ENCODE measurements at places on chromosomes 2 and 18.

GRCh38 chr2:168212866-168213265, 34.5 kb downstream of the STK39 start:
- DNase-seq: no peak

- DNase-seq: no peak
Measured at GRCh38 chr2:101430156-101430555, 42.9 kb upstream of the CREG2 start.

DNA sequence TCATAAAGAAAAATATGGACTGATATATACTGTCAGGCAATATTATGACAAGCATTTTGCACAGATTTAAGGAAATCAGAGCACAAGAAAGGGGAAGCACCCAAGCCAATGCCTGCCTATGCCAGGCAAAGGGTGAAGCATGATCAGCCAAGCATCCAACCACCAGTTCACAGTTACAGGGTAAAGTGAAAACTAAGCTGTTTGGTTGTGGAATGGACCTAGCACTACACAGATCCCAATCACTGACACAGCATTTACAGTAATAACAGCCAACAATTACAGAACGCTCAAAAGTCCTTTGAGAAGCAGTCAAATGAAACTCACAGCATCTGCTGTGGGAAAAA, 90.3 kb downstream of the SP3 start:
- no peak for DNase-seq

DNA sequence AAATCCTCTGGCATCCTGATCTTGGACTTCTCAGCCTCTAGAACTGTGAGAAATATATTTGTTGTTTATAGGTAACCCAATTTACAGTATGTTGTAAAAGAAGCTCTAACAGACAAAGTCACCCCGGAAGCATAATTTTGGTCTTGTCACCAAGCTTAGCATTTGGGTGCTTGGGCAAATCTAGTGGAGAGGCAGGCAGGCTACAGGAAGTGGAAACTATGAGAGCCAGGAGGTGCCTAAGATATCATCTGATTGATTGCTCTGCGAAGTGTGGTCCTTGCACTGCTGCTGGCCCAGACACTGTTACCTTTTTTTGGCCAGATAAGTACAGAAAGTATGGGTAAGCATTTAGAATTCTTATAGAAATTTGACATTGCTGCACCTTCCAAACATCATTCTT, 102.9 kb downstream of the CDC42EP3 start:
- DNase-seq: no peak

GRCh38 chr2:21633911-21634310, 510.1 kb downstream of the TDRD15 start:
- DNase-seq: no peak

DNA sequence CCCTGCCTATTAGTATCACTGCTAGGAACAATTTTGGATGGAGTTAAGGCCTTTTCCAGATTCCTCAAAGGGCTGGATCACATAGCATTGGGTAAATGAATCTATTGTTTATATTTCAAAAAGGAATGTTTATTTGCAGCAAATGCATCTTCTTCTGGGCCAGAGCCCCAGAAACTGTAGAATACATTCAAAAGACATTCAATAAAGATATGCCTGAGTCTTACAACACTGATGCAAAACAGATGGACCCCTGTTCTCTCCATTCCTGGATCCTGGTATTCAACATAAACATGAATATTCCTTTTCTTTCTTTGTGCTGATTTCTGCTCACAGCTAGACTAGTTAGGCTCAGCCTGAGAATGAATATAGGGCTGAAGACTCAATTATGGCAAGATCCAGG, 227.2 kb upstream of the KLHL29 start:
- DNase-seq: no peak

DNA sequence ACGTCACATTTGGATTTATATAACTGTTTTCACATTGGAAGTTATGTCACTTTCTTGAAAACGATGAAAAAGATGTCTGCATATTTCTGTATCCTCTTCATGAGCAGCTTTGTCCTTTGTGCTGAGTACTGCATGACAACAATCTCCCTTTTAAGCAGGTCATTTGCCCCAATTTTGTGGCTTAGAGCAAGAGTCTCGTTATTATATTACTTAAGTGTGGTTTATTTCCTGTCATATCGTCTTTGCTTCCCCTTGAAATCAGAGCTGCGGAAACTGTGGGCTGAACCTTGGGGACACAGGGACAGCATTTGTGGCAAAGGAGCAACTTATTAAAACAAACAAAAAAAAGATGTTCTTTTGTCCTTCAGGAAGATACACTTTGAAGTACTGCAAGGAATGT, 254.0 kb upstream of the DSEL start:
- no peak for DNase-seq

DNA sequence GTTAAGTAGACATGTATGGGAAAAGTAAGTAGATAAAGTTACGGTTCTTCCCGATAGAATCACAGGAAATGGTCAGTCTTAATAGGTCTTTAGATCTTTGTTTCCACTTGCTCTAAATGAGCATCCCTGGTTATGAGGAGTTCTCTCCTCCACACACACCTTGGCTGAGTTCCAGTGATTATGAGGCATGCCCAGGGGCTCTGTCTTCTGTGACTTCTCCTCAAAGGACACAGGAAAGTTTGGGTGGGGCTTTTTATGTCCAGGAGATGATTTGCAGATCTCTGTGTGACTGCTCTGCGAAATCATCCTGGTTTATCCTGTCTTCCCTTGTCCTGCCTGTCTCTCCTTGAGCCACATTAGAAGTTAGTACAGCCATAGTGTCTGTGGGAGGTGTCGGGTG, 83.9 kb upstream of the EML6 start:
- DNase-seq: no peak

DNA sequence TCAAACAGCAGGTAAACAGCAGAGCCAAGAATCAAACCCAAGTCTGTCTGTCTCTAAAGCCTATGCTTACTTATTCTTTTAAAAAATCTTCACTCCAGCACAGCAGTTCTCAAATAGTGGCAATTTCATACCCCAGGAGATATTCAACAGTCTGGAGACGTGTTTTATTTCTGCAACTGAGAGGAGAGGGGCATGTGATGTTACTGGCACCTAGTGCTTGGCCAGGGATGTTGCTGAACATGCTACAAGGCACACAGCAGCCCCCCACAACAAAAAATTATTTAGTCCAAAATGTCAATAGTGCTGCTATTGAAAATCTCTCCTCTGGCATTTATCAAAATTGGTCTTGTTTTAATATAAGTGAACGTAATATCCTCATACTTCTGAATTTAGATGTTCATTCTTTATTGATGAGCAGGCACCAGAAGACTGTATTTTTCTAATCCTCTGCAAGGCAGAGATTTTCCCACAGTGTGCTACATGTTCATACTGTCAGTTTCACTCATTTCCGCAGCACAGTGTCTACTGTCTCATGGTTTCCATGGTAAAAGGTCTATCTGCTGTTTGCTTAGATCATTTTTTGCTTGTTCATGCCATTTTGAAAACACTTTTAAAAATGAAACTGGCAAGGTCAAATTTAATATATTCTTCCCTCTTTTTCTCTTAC, 90.5 kb downstream of the LRATD1 start:
- DNase-seq: no peak

- DNase-seq: peak; percentile 8
Measured at GRCh38 chr2:173076581-173077345, 1.1 kb downstream of the MAP3K20 start.

GRCh38 chr2:132725748-132726147, 55.7 kb upstream of the LYPD1 start:
- no peak for DNase-seq

DNA sequence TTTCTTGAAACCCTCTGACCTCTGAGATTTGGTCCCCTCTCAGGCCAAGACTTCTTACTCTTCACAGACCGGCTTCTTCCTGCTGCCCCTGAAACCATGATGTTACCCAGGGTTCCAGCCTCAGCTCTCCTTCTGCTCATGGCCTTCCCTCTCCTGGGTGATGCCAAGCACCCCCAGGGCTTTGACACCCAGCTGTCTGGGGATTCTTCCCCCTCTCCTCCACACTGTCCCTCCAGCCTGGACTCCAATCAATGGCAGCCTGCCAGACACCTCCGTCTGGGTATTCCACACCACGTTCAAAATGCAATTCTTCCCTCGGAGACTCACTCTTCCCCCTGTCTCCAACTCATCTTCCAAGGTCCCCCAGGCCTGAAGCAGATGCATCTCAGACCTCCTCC, 25.0 kb downstream of the SPP2 start:
- no peak for DNase-seq

- DNase-seq: no peak
Measured at GRCh38 chr18:39701055-39701783, 2135.6 kb upstream of the CELF4 start.

GRCh38 chr2:23602116-23602515, 217.1 kb downstream of the KLHL29 start:
- no peak for DNase-seq

GRCh38 chr2:10132996-10133647, 10.6 kb downstream of the RRM2 start:
- no peak for DNase-seq

DNA sequence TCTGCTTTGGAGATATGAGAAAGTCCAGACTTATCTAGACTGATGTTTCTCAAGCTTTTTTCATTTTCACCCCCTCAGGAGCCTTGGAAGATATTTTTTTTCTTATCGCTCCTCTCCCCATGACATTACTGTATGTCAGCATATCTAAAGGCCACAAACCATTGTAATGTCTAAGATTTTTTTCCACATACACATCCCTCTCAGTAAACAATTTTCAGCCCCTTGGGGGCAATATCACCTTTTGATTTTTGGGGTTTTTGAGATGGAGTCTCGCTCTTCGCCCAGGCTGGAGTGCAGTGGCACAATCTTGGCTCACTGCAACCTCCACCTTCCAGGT, 60.3 kb upstream of the REL start:
- DNase-seq: no peak

DNA sequence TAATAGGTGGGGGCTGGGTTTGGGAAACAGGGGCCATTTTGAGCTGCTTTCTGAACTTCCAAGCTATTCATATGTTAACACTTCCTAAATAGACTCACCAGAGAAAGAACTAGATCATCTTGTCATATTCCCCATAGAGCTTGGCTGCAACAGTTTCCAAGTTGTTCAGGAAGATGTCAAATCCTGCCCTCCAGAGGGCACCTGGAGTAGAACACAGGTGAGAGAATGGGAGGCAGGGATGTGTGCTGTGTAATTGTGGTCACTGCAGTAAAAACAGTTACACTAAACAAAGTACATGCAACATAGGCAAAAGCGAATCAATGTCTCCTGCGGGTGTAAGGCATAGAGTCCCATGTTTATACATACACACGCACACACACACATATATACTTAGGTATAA, 34.5 kb upstream of the LRRC30 start:
- no peak for DNase-seq

DNA sequence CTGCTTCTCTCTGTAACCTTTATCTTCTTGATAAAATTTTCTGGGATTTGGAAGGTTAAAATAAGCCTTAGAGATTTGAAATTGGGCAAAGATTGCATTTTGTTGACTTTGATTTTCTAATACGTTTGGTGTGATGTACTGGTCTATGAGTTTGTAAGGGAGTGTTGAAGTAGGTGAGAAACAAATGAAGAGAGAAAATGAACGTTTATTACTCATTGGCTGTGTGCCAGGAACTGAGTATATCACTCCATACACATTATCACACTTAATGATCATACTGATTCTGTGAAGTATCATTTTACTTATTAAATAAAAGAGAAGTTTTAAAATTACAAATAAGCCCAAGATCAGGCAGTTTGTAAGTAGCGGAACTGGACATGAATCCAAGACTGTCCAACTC, 795.1 kb upstream of the ZEB2 start:
- DNase-seq: no peak

DNA sequence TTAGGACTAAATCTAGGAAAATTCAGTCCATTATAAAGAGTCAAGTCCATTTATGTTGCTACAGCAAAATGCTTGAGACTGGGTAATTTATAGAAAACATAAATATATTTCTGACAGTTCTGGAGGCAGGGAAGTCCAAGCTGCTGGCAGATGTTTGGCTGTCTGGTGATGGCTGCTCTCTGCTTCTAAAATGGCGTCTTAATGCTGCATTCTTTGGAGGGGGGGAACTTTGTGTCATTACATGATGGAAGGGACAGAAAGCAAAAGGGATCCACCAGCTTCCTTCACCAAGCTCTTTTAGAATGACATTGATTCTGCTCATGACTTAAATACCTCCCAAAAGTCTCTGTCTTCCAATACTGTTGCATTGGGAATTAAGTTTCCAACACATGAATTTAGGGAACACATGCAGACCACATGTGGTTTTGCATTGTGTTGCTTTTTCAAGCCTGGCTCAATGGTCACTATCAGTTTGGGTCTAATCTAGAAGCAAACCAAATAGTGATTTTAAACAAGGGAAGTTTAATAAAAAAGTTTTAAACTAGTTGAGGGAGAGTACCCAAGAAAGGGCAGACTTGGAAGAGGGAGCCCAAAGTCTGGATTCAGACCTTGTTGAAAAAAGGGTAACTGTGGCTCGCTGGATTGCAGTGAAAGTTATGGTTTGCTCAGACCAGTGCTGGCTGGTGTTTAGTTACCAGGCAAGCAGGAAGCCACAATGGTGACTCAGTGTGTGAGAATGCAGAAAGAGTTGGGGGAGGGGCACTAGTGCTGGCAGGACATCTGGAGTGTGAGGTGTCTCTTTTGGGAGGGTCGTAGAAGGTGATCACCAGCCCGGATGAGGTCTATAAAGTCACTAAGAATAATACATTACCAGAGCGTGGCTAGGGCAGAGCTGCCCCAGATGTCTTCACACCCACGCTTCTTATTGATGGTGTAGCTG, 30.8 kb downstream of the C18orf54 start:
- DNase-seq: no peak

- no peak for DNase-seq
Measured at GRCh38 chr2:8270699-8271098, 411.2 kb upstream of the ID2 start.

- DNase-seq: no peak
Measured at GRCh38 chr18:28040716-28041115, 136.2 kb downstream of the CDH2 start.

GRCh38 chr2:65261676-65262075, 34.0 kb downstream of the ACTR2 start:
- DNase-seq: no peak

DNA sequence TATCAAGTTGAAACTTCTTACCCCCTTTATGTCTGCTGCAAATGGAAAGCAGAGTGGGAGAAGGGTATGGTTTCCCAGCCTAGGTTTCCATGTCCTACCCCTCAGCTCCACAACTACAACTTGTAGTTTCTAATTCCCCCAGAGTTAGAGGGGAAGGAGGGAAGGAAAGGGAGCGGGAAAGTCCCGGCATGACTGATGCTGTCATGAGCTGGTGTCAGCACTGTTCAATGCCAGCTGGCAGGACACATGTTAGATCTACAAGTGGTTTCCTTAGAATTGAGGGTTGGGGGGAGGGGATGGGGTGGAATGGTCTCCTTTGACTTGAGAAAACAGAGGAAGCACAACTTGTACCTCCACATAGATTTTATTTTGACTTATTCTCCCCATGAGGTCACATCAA, 194.0 kb downstream of the MBD2 start:
- DNase-seq: no peak

- DNase-seq: no peak
Measured at GRCh38 chr2:205642599-205643356, 39.5 kb upstream of the NRP2 start.

Data from stimulated activated CD4-positive, alpha-beta T cell treated with anti-CD3 and anti-CD28 coated beads, Interleukin-12 subunit alpha, Interleukin-12 subunit beta, amount 100 ng/mL, for 4 hours (primary cell).